Fibroblast of skin of right biceps (primary cell): ENCODE measurements at places on chromosomes 7 and 10.

DNA sequence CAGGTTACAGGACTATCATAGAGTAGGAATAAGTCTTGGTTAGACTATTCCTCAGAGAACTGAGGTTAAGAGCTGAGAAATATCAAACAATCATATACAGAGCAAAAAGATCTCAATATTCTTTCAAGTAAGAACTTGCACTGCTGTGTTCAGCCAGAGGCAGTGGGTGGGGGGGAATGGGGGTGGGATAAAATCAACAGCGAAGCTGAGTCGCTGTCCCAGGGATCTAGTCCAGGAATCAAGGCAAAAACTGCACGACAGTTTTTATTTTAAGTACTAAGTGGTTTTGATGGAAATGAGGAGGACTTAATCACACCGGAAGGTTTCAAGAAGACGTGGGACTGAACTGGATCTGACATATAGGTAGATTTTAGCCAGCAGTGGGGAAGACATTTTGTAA, 159.1 kb downstream of the SRPK2 start:
- DNase-seq = no peak

DNA sequence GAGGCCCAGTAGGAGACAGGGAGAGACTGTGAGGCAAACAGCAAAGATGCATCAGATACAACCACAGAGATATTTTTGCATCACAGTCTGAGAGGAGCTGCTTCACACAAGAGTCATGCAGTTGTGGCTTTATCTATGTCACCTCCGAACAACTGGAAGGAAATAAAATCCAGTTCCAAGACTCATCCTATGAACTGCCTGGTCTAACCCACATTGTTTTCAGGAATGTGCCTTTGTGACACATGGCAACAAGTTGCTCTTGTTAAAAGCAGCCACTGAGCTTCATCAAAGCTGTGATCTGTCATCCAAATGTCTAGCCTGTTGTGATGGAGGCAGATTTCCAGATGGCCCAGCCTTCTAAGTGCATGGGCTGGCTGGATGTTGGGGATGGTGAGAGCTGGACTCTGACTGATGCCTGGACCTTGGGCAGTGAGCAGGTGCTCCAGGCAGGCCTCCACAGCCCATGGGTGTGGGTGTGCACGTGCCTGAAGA, 255.0 kb downstream of the BMPER start:
- peak; percentile 98 for DNase-seq

DNA sequence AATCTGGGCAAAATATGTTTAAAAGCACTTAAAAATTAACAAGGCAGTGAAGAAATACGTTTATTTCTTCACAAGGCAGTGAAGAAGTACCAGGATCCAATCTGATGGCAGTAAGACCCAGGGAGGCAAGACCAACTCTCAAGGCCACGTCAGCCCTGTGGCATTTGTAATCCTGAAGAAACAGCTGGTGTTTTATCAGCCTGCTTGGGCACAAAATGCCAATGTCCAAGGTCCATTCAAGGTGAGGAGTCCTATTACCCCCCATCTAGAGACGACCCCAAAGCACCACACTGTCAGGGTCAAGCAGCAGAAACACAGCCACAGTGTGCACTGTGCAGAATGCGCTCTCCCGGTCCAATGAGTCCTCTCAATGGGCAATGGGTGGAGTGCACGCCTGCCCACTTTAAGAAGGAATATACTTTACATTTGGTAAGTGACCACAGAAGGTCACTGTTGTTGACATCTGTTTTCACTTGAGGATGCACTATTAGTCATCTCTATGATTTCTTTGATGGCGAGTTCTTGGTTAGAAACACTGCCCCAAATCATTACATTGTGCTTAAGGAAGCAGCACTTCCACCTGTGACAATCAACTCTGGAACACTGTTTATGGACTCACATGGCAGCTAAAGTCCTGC, 12.8 kb downstream of the CPXM2 start:
- no peak for DNase-seq

- peak; percentile 84 for DNase-seq
Observed at GRCh38 chr10:77537720-77538373, 99.8 kb downstream of the KCNMA1 start.

DNA sequence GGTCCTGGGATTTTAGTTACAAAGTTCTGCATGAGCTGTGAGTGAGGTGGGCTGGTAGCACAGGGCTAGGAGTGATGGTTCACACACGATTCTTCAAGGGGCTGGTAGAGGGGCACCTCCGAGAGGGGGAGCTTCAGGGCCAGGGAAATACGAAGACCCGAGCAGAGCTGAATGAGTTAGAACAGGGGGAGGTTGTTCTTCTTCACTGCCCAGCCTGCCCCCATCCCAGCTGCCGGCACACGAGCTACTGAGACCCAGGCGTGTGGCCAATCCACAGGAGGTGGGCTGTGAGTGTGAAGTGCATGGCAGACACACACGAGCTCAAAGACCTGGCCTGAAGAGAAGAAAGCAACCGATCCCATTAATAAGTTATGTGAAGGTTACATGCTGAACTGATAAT, 256.2 kb upstream of the ZNF32 start:
- peak; percentile 23 for DNase-seq

- DNase-seq = peak; percentile 18
Observed at GRCh38 chr10:112738606-112739591, 211.1 kb upstream of the TCF7L2 start.

DNA sequence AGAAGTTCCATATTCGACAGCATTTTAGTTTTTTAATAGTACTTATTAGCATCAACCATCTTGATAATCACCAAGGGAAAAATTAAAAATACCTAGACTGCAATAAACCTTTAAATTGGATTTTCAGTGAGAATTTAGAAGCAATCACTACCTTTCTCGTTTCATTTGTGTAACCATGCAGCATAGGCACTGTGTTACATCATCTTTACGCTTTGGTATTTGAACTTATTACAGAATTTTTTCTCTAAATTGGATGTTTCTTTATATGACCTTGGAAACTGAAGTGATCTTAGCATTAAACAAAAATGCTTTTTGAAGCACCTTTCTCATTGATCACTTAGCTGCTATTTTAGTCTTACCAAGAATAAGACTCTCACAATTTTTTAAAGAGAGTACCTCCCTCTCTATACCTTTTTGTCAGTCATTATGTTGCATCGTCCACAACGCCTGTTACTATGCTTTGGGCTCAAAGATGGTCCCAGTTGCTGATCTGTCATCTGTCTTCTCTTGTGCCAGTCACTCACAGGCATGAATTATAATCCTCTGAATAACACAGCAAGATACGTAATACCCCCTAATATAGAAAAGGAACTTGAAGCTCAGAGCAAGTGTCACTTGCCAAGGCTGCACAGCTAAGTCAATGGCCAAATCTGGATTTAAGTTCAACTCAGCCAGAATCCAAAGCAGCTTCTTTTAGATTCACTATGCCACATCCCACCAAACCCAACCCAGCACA, 19.6 kb upstream of the ASCC1 start:
- no peak for DNase-seq

- no peak for DNase-seq
Observed at GRCh38 chr10:89645742-89646172, 715 bp upstream of the PANK1 start.

DNA sequence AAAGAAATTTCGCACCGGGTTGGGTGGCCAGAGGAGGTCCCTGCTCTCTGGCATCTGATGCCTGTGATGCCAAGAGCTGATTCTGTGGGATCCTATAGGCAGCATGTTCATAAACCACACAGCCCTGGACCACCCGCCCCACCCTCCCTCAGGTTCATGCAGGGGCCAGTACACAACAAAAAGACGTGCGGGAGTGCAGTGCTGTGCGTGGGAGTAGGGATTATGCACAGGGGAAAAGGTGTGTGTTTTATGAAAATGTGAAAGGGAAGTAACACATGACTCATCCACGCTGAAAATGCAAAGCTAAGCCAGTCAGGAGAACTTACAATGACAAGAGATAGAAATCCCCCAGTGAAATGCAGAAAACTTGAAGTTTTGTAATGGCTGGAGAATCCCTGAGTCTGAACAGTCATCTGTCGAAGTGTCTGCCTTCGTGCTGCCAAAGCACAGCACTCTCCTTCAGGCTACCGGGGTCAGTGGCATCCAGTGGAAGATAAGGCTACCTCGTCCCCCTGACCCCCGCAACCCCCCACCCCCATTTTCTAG, 1.1 kb downstream of the KIAA1217 start:
- DNase-seq = peak; percentile 82

DNA sequence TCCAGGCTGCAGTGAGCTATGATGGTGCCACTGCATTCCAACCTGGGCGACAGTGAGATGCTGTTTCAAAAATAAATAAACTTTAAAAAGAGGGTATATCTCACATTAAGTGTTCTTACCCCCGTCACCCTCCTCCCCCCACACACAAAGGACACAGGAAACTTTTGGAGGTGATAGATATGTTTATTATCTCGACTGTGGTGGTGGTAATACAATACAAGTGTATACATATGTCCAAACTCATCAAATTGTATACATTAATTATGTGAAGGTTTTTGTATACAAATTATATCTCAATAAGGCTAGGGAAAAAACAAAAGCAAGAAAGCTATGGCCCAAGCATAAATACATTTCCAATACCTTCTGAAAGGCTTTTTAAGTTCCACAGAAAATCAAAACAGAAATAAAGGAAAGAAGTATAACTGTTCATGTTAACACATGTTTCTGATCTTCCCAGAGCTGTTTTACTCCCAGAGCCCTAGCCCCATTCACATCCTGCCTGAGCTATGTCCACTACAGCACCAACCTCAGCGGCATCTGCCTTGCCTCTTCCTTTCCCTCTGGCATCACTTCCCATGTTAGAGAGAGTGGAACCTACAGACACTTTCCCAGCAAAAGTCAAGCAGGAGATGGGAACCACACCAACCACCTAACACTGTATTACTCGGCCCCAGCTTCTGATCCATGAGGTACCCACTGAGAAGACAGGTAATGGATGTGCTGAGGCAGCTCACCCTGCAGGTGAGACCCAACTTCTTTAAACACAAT, 48.1 kb downstream of the SGMS1 start:
- DNase-seq = no peak

GRCh38 chr7:149409895-149410294, 51.0 kb downstream of the ZNF777 start:
- no peak for DNase-seq

- DNase-seq = no peak
Observed at GRCh38 chr10:117417196-117417595, 42.0 kb upstream of the PDZD8 start.

DNA sequence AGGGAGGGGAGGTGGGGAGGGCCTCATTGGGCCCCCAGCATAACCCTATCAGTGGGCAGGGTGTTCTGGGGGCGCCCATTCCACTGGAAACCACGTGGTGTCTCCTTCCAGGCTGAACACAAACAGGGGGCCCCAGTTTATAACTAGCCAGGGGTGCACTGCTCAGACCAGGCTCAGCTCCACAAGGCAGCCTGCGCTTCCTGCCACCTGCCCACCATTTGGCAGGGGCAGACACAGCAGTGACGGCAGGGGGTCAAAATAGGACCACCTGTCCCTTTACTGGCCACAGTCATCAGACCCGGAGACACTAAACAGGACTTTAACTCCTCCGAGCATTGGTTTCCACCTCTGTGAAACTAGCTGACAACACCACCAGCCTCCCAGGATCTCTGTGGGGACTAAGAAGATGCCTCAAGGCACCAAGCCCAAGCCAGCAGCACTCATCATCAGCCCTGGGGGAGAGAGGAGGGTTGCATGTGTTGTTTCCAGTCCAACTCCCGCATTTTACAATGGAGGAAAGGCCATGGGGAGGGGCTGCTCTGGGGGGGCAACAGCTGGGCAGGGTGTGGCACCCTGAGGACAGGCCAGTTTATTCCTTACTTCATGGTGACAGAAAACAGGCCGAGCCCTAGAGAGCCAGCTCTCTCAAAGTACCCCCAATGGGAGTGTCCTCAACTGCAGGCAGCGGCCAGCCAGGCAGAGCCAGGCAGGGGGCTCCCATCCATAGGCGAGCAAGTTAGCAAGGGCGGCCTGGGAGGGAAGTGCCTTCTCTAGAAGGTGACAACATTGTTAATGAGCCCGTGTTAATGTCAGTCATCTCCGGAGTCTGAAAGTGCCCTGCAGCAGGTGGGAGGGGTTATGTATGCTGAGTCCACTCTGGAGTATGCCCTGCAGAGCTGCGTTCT, 127.6 kb downstream of the TNS3 start:
- no peak for DNase-seq

- DNase-seq = peak; percentile 78
Observed at GRCh38 chr10:48634198-48634983, 29.5 kb upstream of the ARHGAP22 start.

DNA sequence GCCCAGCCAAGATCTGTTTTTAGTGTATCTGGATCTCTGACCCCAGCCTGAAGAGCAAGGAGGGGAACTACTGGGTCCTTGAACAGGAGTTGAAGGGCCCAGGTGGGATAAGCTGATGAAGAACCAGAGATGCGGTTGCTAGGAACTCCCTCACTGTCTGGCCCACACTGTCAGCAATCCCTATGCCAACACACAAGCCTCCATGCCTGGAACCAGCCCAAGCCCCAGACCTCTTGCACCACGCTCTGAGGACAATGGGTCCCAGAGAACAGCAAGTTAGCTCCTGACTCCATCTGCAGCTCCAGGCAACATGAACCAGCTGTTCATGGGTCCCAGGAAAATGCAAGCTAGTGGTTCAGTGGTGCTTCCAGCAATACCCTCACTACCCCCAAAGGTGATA, 2.4 kb downstream of the NAT16 start:
- DNase-seq = no peak

DNA sequence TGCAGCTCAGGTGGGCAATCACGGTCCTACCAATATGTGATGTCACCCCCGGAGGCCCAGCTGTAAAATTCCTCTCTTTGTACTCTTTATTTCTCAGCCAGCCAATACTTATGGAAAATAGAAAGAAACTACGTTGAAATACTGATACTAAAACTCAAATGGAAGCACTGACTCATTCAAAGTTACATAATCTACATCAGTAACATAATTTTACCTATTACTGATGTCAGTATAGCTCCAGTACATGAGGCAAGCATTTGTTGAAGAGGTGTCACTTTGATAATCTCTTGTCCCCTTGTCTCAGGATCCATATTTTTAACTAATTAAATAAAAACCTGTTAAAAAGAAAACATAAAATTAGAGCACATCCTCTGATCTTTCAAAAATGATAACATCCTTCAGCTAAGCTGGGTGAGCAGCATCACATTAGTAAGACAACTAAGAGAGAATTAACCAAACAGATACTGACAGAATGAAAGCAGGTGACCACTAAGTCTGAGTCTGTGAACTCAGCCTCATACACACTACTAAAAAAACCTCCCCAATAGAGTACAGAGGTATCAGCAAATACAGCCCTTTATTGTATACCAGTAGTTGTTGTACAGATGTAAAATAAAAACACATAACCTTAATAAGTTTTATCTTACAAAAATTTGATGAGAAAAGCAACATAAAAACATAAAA, 17.6 kb downstream of the SLC25A40 start:
- DNase-seq = no peak
